ENCODE measurements at places on chromosomes 3 and 15.

GRCh38 chr3:134659391-134660045 is 8.7 kb upstream of the KY start:
- no peak for DNase-seq

DNA sequence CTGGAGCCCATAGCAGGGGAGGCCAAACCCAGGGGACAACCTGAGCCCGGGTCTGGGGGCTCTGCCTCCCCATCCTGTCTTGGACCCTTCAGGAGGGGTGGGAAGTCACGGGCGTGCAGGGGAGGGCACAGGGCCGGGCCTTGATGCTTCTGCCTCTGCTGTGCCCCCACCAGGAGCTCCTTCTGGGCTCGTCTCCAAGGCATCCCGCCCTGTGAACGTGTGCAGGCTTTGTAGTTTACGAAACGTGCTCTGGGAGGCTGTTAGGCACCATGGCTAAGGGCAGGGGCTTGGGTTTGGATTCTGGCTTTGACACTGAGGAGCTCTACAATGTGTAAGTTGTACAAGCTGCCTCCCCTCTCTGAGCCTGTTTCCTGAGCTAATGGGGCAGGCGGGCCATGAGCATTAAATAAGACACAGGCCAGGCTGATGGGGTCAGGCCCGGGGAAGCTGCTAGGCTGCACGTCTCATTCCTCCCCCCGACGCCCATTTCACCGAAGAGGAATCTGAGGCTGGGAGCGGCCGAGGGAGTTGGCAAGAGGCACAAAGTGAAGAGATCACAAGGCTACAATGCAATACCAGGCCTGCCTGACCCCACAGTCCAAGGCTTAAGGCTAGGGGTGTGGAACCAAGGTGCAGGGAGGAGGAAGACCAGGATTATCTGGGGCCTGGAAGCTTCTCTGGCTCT is 19.6 kb downstream of the PLXND1 start:
- peak; percentile 59 for DNase-seq

GRCh38 chr3:45665101-45665572 is 24.1 kb upstream of the SACM1L start:
- DNase-seq: peak; percentile 47

DNA sequence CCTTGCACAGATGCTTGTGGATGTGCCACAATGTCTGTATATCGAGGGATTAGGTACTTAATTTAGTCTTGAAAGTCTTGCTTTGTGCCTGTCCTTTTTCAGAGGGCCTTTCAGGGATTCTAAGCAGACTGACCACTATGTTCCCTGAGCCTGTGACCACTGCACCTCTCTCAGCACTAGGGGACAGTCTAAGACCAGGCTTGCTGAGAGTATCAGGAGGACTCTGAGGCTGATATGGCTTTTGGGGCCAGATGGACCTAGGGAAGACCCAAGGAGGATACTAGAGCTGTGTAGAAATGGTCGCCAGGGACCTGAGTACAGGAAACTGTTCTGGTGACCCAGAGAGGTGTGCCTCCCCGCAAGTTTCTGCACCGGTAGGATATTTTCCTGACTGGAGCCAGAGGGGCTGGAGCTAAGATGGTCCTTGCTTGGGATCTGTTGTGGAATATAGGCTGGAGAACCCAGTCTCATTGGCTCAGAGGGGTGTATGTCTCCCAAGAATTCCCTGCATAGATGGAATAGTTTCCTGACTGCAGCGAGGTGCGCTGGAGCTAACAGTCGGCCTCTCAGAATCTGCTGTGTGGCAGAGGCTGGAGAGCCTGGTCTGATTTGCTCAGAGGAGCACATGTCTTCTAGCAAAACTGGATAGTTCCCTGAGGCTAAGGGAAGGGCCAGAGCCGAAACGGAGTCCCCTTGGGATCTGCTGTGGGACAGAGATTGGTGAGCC is 213.2 kb upstream of the DCBLD2 start:
- peak; percentile 74 for DNase-seq

GRCh38 chr3:193896419-193896818 is 239.5 kb upstream of the HES1 start:
- no peak for DNase-seq

GRCh38 chr15:69914040-69914439 is 183.7 kb downstream of the TLE3 start:
- no peak for DNase-seq

GRCh38 chr3:72341920-72342319 is 506.3 kb downstream of the SHQ1 start:
- DNase-seq: no peak

DNA sequence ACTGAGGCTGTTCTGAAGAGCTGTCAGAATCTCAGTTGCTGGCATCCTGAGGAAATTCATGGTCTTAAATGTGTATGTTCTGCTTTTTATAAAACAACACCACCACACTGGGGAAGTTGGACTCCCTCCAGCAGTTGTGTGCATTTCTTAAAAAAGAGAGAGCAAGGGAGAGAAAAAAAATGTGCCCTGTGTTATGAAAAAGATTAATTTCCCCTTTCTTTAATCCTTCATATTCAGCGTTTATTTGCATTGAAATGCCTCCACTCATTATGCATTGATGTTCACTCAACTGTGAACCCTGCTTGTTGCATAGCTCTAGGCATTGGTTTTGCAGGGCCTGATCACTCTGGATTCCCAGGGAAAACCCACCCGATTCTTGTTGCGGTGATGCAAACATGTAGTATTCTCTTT is 4.4 kb upstream of the ZNF609 start:
- DNase-seq: no peak

- DNase-seq: peak; percentile 28
Observed at GRCh38 chr15:31327669-31328427, 1.2 kb downstream of the KLF13 start.

- peak; percentile 1 for DNase-seq
Observed at GRCh38 chr15:31869686-31870307, 160.5 kb upstream of the CHRNA7 start.

GRCh38 chr3:140505876-140506275 is 172.0 kb upstream of the TRIM42 start:
- no peak for DNase-seq

- no peak for DNase-seq
Observed at GRCh38 chr3:58629629-58630028, 36.9 kb downstream of the FAM3D start.

GRCh38 chr3:19937459-19938294 is 3.7 kb upstream of the EFHB start:
- no peak for DNase-seq

DNA sequence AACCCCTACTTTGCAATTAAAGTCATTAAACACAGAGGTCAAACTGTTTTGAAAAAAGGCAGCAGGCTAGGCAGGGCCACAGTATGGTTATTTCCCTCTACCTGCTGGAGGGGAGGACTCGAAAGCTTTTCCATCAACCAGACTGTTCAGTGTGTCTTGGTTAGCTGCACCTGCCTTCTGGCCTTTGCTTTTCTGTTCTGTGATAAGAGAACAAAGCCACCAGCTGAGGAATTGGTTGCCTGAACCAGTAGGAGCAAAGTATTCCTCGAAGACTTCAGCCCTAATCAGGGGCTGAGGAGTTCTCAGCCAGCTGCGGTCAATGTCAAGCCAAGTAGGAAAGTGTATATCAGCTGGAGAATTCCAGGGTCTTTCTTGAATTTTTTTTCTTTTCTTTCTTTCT is 132.5 kb downstream of the SOX2 start:
- DNase-seq: no peak

DNA sequence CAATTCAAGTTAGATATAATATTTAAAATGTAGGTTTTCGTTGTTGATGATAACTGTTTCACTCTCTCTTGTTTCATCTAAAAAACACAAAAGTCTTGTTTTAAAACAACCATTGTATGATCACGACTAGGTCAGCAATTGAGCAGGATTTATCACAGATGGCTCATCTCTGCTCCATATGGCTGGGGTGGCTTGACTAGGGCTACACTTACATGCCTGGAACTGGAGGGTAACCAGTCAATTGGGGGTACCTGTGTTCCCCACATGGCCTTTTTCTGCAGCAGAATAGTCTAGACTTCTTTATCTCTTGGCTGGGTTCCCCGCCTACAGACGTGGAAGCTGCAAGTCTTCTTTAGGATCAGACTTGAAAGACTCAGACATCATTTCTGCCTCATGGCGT is 103.9 kb downstream of the ARPP21 start:
- no peak for DNase-seq

- no peak for DNase-seq
Observed at GRCh38 chr15:50979041-50979440, 70.6 kb downstream of the AP4E1 start.

GRCh38 chr15:38242055-38242454 is 10.6 kb upstream of the SPRED1 start:
- no peak for DNase-seq

GRCh38 chr3:71166339-71167240 is 416.9 kb downstream of the FOXP1 start:
- DNase-seq: no peak

- DNase-seq: no peak
Observed at GRCh38 chr3:120763601-120764000, 21.1 kb downstream of the GTF2E1 start.

DNA sequence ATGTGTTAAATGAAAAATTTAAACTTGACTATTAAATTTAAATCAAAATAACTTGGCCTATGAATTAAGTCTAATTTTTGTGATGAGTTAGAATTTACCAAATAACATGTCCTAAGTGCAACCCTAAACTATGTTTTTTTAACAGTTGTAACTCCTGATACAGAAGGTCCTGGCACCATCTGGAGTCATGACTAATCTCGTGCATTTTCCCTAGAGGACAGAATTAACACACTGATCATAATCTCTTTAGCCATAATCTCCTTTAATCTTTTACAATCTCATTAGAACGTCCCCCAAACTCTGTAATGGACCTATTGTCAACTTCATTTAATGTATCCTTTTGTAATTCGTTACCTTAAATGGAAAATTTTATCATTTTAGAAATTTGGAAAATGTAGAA is 100.6 kb downstream of the SUCNR1 start:
- peak; percentile 85 for DNase-seq

DNA sequence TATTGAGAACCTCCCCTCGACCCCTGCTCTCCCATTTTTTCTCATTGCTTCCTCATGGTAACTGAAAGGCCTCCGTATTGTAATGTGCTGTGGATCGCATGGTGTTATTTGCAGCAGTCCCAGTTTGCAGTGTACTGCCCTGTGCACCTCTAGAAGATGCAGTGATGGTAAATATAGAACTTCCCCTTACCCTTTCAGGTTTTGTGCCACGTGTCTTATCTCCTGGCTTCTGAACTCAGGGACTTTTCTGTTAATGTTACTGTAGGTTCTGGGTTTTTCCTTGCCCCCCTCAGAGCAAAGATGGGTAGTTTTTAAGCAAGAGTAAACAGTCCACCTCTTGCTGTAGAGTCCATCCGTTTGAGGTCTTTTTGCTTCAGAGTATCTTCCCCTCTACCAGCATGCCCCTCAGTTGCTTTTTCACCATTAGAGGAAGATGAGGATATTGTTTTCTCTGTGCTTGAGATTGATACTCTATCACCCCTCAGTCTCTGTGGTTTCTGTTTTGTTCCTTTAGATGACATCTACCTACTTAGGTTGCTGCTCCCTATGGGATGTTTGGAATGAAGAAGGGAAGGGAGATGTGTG is 22.4 kb downstream of the CHD2 start:
- DNase-seq: no peak

- no peak for DNase-seq
Observed at GRCh38 chr3:64203969-64204908, 21.0 kb downstream of the PRICKLE2 start.

DNA sequence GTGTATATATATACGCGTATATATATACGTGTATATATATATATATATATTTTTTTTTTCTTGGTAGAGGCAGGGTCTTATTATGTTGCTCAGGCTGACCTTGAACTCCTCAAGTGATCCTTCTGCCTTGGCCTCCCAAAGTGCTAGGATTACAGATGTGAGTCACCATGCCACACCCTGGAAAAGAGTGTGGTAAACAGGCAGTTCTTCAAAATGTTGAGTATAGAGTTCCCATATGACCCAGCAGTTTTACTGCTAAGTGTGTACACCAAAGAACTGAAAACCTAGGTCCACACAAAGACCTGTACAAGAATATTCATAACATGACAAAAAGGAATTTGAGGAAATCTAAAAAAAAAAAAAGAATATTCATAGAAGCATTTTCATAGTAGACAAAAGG is 71.8 kb upstream of the GCNT3 start:
- peak; percentile 24 for DNase-seq

DNA sequence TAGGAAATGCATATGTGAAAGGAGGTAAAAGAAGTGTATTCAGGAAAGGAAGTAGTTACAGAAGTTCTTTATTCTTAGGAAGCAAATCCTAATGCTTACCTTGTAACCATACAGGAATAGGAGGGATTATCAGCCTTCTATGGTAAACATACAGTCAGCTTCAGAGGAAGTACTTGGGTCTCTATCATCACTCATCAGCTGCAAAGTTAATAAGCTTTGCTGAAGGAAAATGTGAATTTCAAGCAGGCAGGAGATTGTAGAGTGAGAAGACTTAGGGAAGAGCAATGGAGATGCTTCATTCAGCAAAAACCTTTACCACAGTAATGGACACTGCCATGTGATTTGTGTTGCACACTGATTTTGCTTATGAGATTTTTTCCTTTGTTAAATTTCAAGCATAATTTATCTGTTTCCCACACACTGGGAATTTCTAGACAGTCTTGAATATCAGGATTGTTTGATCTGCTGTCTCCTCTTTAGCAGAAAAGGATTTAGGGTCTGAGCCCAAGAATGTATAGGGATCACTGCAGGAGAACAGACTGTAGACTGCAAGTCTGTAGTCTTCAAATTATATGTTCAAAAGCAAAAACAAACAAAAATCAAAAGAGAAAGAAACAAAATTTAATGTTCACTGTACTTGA is 150.8 kb downstream of the ZNF609 start:
- DNase-seq: no peak

GRCh38 chr3:168807448-168807847 is 711.7 kb upstream of the GOLIM4 start:
- DNase-seq: no peak

DNA sequence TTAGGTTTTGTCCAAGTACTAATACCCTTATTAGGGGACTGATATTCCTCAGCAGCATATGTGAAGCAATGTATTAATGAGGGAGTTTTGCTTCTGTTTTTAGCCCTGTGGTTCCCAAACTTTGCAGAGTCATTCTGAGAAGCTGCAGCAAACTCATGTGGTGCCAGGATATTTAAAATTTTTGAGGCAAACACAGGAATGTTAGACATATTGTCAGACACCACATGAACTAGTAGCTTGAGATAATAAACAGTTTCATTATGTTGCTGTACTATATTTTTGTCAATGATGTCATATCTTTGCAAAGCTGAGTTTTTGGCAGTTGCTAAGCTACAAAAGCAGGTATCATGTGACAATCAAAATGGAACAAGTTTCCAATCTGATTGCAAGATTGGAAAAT is 36.6 kb downstream of the ATP6V1A start:
- peak; percentile 91 for DNase-seq

GRCh38 chr3:165206454-165207266 is 10.5 kb upstream of the SLITRK3 start:
- DNase-seq: peak; percentile 80

DNA sequence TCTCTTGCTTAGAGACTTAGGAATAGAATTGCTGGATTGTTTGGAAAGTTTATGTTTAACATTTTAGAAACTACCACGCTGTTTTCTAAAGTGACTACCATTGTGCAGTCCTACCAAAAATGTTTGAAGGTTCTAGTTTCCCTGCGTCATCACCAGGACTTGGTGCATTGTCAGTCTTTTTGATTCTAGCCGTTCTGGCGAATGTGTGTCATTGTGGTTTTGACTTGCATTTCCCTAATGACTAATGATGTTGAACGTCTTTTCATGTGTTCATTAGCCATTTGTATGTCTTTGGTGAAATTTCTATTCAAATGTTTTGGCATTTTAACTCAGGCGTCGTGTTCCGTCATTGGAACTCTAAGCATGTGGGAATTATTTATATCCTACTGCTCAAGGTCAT is 58.0 kb downstream of the CHD2 start:
- peak; percentile 77 for DNase-seq

- peak; percentile 47 for DNase-seq
Observed at GRCh38 chr15:65525622-65526021, 4.6 kb upstream of the HACD3 start.

Data from fibroblast of mammary gland (primary cell).